Activated naive CD8-positive, alpha-beta T cell treated with anti-CD3 and anti-CD28 coated beads for 36 hours (primary cell): ENCODE measurements at places on chromosomes 5 and 9. TPM values are rescaled to one million over a fixed set of nuclear protein-coding genes. Genes with fewer than 3 reads are reported as not detected.

DNA sequence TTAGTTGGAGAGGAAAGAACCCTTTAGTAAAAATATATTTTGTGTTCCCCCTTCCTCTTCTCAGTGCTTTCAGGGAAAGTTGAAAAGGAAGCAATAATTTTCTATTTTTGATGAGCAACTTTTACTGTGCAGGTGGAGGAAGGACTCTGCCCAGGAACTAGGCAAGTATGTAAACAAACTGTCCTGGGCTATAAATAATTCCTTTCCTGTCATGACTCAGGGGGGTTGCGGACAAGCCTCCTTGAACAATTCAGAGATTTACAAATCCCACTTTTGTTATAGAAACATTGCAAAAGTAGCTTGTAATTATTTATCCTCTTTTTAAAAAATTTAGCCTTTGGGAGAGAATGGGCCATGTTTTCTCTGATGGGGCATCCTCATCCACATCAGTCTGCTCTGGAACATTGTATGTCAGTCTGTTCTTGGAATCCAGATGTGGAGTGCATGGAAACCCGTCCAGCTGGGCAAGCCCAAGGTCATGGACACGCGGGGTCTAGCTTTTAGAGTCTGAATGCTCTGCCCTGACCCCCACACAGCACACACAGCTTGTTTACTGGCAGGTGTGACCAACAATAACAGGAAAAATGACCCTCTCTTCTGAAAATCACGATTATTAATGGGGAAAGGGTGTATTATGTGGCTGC, 127.6 kb downstream of the GADD45G start:
- no peak for DNase-seq

DNA sequence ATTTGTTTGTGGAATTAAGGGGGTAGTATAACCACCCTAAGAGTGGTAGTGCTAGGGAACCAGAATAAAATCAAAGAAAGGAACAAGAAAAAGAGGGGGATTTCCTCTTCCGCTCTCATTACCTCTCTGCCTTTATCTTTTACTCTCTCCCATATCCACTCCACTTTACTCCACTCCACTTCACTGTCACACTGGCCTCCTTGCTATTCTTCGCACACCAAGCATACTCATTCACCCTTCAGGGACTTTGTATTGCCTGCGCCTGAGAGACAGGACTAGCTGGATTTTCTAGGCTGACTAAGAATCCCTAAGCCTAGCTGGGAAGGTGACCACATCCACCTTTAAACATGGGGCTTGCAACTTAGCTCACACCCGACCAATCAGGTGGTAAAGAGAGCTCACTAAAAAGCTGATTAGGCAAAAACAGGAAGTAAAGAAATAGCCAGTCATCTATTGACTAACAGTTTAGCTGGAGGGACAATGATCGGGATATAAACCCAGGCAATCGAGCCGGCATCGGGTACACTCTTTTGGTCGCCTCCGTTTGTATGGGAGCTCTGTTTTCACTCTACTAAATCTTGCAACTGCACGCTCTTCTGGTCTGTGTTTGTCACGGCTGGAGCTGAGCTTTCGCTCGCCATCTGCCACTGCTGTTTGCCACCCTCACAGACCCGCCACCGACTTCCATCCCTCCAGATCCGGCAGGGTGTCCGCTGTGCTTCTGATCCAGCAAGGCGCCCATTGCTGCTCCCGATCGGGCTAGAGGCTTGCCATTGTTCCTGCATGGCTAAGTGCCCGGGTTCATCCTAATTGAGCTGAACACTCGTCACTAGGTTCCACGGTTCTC, 121.8 kb downstream of the FAM170A start:
- no peak for DNase-seq

GRCh38 chr5:151104795-151105194, 24.0 kb upstream of the TNIP1 start:
- no peak for DNase-seq

- DNase-seq: no peak
Observed at GRCh38 chr5:34690301-34690700, 34.2 kb downstream of the RAI14 start.

- no peak for DNase-seq
Observed at GRCh38 chr9:127452691-127453090, 1.4 kb downstream of the LRSAM1 start.

GRCh38 chr5:5018578-5018970, 121.6 kb upstream of the ADAMTS16 start:
- no peak for DNase-seq

DNA sequence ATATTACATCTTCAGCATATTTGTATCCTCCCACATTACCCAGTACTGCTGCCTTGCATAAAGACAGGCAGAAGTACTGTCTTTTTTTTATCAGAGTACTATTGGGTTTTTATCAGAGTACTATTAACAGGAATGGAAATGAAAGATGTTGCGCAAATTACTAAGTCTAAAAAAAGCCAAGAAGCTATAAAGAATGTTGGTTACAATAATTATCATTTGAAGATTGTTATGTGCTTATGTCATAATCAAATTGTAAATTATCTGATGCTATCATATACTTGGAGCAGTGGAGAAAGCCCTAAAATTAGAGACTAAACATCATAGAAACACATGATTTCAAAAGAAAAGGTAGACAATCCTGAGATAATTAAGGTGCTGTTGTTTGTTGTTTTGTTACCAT, 188.8 kb downstream of the CCDC192 start:
- DNase-seq: no peak

- DNase-seq: no peak
Observed at GRCh38 chr9:26567976-26568375, 324.6 kb downstream of the CAAP1 start.

DNA sequence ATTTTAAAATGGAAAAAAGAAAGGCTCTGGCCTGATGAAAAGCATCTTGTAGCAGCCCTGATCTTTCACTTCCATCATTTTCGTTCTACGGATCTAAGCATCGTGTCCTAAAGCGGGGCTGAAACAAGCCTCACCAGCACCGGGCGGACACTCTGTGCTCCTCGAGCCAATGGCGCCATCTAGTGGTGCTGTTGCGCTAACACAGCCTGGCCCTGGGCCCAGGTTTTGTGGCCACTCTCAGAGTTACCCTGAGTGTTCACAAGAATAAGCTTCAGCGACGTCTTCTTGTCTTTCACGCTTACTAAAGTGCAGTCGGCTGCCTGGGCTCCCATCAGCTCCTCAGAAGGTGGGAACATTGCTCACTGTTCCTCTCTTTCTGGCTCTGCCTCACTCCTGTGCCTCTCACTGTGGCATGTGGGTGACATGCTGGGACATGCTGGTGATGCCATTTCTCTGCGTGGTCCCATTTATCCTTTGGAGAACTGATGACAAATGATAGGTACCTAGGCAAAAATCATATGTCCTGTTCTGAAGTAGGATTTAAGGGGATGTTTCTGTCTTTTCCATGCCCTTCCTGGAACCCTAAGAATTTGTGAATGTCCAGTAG, 32.7 kb downstream of the DMRT3 start:
- DNase-seq: peak; percentile 71

DNA sequence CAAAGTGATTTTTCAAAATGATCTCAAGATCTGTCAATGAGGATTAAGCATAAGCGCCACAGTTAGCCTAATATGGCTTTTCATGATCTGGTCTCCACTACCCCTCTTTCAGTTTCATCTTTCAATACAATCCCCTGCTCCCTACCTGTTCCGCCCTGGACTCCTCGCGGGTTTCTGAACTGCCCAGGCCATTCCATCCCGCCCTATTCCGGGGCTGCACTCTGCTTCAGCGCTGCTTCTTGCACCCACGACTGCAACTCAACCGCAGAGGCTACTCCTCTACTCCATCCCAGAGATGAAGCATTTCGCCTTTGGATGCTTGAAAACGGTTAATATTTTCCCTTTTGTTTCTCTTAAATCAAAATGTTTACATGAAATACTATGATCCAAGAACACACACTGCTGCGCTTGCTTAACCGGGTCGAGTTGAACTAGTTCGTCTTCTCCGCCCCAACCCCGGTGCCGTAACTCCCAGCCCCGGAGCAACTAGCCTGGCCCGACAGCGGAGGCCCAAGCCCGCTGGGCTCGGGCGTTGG, 716 bp upstream of the OTULIN start:
- peak; percentile 29 for DNase-seq

GRCh38 chr5:66513130-66513529, 83.1 kb upstream of the MAST4 start:
- DNase-seq: no peak

DNA sequence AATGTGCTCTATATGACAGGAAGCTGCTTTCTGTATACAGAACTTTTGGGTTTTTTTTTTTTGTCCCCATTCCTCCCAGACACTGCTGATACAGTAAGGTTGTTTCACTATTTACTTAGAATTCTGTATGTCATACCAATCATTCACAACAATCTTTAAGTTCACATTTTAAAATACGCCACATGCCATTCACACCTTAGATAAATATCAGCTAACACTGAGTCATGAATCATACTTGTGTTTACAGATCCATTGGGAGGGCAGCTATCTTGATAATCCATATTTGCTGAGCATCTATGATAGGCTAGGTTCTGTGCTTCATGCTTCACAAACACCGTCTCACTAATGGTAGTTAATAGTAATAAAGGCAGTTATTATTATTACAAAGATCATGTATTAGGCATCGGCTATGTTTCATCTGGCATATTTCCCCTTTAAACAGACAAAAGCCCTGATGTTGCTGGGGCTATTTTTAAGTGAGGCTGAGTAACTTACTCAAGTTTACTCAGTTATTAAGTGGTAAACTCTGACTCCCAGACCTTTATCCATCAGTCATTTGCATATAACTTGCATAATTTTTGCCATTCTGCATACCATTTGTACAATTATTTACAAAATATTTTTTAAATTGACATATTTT, 152.2 kb upstream of the HMHB1 start:
- DNase-seq: no peak

- no peak for DNase-seq
Observed at GRCh38 chr5:120817044-120817985, 353.2 kb downstream of the PRR16 start.

- DNase-seq: no peak
Observed at GRCh38 chr9:32394381-32395049, 10.1 kb downstream of the ACO1 start.

GRCh38 chr9:121499177-121499426, 542 bp downstream of the GGTA1 start:
- DNase-seq: no peak

GRCh38 chr9:14768405-14769229, 46.1 kb upstream of the CER1 start:
- no peak for DNase-seq

GRCh38 chr9:115923410-115923809, 230.2 kb upstream of the PAPPA start:
- no peak for DNase-seq

GRCh38 chr5:98301547-98301946, 471.9 kb upstream of the RGMB start:
- DNase-seq: no peak

DNA sequence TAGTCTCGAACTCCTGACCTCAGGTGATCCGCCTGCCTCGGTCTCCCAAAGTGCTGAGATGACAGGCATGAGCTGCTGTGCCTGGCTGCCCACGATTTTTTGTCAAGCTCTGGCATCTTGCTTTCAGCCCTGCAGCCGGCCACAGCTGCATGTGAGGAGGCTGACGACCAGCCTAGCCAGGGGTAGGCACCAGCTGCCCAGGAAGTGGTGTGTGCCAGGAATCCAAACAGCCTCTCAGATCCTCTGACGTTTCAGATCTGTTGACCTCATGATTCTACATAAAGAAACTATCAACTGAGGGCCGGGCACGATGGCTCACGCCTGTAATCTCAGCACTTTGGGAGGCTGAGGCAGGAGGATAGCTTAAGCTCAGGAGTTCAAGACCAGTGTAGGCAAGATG, 19.0 kb downstream of the DYNC2I2 start:
- DNase-seq: no peak

DNA sequence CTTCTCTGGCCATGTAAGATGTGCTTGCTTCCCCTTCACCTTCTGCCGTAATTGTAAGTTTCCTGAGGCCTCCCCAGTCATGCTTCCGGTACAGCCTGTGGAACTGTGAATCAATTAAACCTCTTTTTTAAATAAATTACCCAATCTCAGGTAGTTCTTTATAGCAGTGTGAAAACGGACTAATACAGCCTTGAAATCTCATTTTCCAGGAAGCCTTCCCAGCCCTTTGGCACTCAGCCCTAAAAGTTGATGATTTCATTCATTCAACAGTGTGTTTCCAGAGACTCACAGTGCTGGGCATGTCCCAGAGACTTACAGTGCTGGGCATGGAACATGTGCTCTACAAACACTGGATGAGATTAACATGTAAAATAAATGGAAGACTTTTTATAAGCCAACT, 135.8 kb downstream of the DCP2 start:
- no peak for DNase-seq

GRCh38 chr5:54663866-54664265, 146.3 kb downstream of the SNX18 start:
- no peak for DNase-seq

- no peak for DNase-seq
Observed at GRCh38 chr5:105929858-105930257, 1740.9 kb downstream of the EFNA5 start.

- no peak for DNase-seq
Observed at GRCh38 chr5:144028058-144028457, 142.4 kb downstream of the YIPF5 start.

- DNase-seq: no peak
Observed at GRCh38 chr5:13957032-13957645, 12.7 kb upstream of the DNAH5 start.

DNA sequence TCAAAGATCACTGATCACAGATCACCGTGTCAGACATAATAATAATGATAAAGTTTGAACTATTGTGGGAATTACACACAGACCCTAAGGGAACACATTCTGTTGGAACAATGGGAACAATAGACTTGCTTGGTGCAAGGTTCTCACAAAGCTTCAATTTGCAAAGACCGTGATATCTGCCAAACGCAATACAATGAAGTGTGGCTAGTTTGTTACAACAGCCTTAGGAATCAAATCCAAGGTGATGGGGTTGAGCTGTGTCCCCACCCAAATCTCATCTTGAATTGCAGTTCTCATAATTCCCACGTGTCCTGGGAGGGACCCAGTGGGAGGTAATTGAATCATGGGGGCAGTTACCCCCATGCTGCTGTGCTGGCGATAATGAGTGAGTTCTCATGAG, 20.8 kb downstream of the KYAT1 start:
- no peak for DNase-seq

NLN gene
- 48.5 TPM for total RNA-seq

GEMIN5 gene
- 41.9 TPM for total RNA-seq

OGN gene
- not detected for total RNA-seq

FASTKD3 gene
- total RNA-seq: 23.6 TPM

GCNT4 gene
- total RNA-seq: 1.6 TPM

PDCD1LG2 gene
- total RNA-seq: not detected

MRPS27 gene
- total RNA-seq: 102 TPM

HACD4 gene
- 5.3 TPM for total RNA-seq

CD74 gene
- total RNA-seq: 294 TPM

PCDHA6 gene
- total RNA-seq: not detected

GRXCR2 gene
- not detected for total RNA-seq

PPP3R2 gene
- total RNA-seq: not detected

STPG3 gene
- not detected for total RNA-seq
